ENCODE measurements at places on chromosomes 13 and 19.

DNA sequence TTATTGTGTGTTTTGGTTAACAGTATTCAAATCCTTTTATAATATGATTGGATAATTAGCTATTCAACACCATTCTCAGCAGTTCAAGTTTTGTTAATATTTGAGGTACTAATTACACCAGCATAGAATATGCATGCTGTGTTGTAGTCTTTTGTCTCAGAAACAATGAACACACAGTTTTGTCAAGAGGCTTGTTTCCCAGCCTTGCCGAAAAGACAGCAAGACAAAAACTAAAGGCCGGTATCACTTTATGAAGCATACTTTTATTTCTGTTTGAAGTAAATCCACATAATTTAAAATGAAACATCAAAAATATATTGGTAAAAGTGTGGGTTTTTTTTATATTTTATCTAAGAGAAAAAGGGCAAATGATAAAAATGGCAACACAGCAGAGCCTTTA lies 7.5 kb downstream of the GPR180 start:
- DNase-seq, result no peak

GRCh38 chr13:67299072-67299635 lies 69.0 kb upstream of the PCDH9 start:
- no peak for DNase-seq

DNA sequence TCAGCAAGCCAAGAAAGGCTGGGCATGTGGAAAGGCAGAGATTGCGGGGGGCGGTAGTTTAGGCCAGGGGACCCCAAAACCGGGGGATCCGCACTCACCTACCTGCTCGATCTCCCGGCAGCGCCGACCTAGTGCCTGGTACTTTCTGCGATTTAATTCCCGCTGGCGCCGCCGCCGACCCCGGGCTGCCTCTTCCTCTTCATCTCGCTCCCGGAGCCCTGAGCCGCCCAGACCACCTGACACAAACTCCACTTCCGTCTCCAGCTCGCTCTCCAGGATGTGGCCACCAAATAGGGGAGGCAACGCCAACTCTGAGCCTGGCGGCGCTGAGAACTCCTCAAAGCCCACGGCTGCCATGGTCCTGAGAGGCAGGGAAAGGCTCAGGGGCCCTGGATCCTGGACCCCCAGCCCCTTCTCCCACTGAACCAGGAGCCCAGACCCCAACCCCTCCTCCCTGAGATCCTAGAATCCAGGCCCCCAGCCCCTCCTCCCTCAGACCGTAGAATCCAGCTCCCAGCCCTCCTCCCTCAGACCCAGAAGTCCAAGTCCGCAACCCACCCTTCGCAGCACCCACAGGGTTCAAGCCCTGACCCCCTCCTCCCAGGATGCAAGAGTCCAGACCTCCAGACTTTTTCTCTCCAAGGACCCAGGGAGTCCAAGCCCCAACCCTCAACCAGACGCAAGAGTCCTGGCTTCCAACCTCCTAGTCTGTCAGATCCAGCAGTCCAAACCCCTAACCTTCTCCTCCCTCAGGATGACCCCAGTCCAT lies 933 bp downstream of the TFPT start:
- DNase-seq, result peak; percentile 58

DNA sequence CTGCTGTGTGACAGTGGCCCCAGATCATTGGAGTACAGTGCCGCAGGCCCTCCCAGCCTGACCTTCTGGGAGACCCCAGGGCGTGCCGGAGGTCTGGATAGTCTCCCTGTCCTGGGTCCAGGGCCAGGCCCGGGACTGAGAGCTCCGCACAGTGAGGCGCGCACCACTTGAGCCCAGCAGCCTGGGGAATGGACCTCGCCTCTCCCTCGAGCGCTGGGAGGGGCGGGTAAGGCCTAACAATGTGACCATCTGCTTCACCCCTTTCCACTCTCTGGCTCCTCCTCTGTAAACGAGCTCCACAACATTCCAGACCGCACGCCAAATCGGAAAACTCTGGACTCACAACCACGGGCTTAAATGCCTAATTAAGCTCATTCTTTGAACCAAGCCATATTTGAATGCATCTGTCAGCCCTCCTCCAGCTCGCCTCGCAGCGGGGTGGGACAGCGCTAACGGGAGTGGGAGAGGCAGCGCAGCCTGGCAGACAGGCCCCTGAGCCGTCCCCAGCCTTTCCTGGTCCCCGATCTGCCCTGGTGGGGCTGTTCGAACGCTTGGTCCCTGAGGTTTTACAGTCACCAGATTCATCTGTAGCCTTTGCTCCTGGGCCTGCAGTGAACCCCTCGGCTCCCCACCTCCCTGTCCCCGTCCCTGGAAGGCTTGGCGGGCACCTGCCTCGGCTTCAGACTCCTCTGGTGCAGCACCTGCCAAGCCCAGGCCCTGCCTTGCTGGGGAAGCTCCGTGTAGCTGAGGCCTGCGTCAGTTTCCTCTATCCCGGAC lies 120.7 kb upstream of the VSTM2B start:
- DNase-seq, result no peak

DNA sequence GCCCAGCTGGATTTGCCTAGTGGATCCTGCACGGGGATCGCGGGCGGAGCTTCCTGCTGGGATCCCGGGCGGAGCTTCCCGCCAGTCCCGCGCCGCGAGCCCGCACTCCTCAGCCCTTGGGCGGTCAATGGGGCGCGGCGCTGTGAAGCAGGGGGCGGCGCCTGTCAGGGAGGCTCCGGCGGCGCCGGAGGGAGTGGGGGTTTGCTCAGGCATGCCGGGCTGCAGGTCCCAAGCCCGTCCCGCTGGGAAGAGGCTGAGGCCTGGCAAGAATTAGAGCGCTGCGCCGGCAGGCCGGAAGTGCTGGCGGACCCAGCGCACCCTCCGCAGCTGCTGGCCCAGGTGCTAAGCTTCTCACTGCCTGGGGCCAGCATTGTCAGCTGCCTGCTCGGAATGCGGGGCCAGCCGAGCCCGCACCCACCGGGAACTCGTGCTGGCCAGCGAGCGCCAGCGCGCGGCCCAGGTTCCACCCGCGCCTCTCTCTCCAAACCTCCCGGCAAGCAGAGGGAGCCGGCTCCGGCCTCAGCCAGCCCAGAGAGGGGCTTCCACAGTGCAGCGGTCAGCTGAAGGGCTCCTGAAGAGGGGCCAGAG lies 119.6 kb downstream of the PRR20E start:
- DNase-seq, result no peak

DNA sequence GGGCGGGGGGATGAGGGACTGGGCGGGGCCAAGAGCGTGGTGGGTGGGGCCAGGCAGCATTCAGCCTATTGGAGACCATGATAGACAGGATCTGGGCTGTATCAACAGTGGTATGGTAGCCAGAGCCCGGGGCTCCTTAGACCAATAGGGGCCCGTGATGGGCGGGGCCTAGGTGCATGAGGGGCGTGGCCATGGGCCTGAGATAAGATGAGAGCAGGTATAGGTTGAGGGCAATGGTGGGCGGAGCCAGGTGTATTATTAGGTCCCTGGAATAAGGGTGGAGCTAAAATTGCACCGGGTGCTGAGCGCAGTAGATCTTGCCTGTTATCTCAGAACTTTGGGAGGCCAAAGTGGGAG lies 5.3 kb downstream of the ABCA7 start:
- peak; percentile 74 for DNase-seq

GRCh38 chr19:13366529-13367143 lies 139.6 kb downstream of the CACNA1A start:
- DNase-seq, result no peak

- DNase-seq, result no peak
Observed at GRCh38 chr13:98524391-98524790, 52.5 kb downstream of the STK24 start.

DNA sequence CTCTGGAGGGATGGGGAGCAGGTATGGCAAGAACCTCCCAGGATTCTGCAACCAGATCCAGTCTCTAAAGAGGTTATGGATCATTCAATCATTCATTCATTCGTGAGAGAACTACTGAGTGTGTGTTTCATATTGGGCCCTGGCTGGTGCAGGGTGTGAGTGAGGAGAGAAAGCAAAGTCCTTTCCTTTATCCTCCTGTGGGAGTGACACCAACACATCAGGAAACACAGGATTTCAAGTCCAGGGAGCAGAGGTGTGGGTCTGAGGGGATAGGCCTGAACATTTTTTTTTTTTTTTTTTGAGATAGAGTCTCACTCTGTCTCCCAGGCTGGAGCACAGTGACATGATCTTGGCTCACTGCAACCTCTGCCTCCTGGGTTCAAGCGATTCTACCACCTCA lies 3.3 kb downstream of the CEACAM1 start:
- no peak for DNase-seq

- no peak for DNase-seq
Observed at GRCh38 chr13:103430368-103430767, 364.2 kb upstream of the SLC10A2 start.

DNA sequence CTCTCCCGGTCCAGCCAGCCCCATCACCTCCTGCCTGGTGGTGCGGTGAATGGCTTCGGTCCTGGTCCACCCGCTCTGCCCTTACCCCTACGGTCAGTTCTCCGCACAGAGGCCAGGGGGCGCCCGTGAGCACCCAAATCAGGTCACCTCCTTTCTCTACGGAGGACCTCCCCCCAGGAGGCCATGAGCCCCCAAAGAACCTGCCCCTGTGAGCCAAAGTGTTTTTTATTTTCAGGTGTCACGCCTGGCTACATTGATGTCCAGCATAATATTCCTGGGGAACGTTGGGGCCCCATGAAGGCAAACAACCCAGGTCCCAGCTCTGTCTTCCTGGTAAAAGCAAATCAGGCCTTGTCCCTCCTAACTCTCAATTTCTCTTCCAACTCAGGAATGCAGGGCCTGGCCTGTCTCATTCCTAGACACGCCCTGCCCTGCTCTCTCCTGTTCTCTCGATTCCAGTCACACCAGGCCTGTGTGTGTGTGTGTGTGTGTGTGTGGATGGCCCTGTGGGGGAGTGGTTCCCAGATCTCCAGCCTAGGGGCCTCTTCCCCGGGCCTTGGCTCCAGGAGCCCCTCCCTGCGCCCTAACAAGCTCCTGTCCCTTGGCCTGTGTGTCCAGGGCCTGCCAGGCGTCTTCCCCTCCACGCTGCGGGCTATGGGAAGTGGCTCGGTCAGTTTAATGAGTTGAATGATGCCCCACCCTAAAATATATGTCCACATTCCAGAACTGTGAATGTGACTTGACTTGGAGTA lies 9.7 kb upstream of the GIPC1 start:
- peak; percentile 82 for DNase-seq

GRCh38 chr13:97306645-97307044 lies 84.5 kb downstream of the MBNL2 start:
- no peak for DNase-seq

GRCh38 chr13:93355094-93355493 lies 128.5 kb downstream of the GPC6 start:
- no peak for DNase-seq

DNA sequence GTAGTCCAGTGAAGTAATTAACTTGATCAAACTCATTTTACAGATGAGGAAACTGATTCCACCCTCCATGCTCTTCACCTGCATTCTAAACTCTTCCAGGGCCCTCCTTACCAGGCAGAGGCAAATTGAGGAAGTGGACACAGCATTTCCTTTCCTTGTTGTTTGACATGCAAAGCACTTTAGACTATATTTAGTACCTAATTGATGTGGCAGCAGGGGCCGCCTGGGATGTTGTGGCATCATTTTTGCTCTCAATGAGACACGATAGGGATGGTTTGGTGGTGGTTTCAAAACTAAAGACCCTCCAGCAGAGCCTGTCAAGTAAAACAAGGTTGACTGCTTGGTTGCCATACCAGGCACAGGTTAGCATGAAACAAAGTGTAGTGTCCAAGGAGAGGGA lies 7.9 kb downstream of the SIPA1L3 start:
- peak; percentile 76 for DNase-seq

DNA sequence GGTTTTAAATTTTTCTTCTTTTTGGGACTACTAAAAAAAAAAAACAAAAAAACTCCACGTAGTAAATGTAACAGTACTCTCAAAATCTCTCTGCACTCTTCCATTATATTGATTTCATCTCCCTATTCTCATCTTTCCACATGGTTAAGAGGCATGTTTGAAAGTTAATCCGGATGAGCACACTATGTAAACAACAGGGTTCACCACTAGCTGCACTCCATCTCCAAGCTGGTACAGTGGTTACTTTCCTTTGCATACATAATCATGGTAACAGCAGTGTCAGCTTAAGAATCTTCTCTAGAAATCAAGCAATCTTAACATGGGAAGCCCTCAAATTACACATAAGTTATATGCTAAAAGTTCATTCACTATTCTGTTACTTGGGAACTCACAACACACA lies 92.6 kb downstream of the MIPEP start:
- no peak for DNase-seq

DNA sequence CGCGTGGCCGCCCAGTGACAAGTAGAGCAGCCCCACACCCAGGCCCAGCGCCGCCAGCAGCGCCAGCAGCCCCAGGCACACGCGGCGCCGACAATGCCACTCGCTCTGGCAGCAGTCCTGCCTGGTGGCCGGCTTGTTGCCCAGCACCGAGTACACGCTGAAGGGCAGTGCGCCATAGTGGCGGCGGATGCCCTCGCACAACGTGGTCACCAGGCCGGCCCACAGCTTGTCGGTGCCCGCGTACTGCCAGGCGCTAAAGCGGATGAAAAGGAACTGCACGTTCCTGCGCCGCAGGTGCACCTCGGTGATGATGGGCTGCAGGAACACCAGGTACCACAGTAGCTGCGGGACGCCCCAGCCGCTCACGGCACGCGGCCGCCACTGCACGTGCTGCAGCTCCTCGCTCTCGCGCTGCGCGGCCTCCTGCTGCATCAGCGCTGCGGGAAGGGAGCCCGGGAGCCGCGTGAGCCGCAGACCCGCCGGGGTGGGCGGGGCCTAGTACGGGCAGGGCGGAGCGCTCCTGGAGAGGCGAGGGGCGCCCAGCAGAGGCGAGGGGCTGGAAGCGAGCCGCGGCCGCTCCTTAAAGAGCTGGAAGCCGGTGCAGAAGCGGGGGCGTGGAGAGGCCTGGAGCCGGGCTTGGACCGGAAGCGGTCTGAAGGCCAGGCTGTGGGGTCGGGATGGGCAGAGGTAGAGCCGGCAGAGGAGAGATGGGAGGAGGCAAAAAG lies 7.3 kb downstream of the NKPD1 start:
- peak; percentile 46 for DNase-seq

DNA sequence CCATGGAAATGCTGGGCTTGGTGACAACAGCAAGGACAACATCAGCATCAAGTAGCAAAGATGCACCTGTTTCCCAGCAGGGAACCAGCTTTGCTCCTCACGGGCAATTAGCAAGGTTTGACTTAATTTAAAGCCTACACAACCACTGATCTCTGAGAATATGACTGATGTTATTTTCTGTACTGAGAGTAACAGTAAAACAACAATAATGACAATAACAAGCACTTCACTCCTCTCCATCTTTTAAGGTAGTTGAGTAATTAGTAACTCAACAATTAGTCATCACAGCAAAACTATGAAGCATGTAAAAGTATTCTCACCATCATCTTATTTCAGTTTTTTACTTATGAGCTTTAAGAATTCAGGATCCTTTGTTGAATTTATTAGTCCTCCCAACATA lies 37.3 kb downstream of the ENOX1 start:
- no peak for DNase-seq

- no peak for DNase-seq
Observed at GRCh38 chr19:46442808-46443450, 14.2 kb upstream of the PNMA8C start.

GRCh38 chr19:46191356-46191755 lies 38.2 kb upstream of the IGFL1 start:
- DNase-seq, result no peak

GRCh38 chr19:1085676-1086442 lies 9.3 kb downstream of the POLR2E start:
- DNase-seq, result no peak

- DNase-seq, result no peak
Observed at GRCh38 chr13:71054358-71054757, 812.6 kb downstream of the DACH1 start.
